SK-N-SH (cell line): ENCODE measurements at places on chromosomes 3 and 15. TPM values are rescaled to one million over a fixed set of nuclear protein-coding genes. Genes with fewer than 3 reads are reported as not detected.

LMCD1 gene
- polyA plus RNA-seq = 23.6 and 26.5 TPM in 2 replicates

PTH1R gene
- polyA plus RNA-seq = 0.07 and 0.34 TPM in 2 replicates

ATXN7 gene
- 6.2 and 8.5 TPM in 2 replicates for polyA plus RNA-seq

GUCA1C gene
- polyA plus RNA-seq = not detected in 2 replicates

LRRIQ4 gene
- not detected in 2 replicates for polyA plus RNA-seq

RFTN1 gene
- 21.2 and 22.6 TPM in 2 replicates for polyA plus RNA-seq
